Ovary (tissue), 10 donors: ENCODE measurements at places on chromosomes 2 and 18. TPM values are rescaled to one million over a fixed set of nuclear protein-coding genes. Genes with fewer than 3 reads are reported as not detected.
A peak's percentile ranks its signal among the peaks of the same experiment; 100 is the strongest.

DNA sequence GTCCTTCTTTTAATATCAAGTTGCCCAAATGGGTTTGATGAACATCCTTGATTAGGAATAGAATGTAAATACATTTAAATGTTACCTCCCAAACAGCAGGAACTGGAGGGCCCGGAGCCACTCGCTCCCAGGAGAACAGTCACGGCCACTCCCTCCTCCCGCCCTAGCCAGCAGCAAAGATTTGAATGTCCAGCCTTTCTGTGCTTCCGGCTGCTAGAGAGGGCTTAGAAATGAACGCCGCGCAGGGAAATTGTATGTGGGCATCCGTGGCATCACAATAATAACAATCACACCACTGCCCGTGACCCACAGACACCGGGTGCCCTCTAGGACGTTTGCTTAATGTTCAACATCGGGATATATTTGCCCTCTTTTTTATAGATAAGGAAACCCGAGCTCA is 164.9 kb upstream of the SALL3 start:
- DNase-seq: no peak

- no peak for DNase-seq
Observed at GRCh38 chr2:111652681-111653080, 231.3 kb downstream of the ANAPC1 start.

DNA sequence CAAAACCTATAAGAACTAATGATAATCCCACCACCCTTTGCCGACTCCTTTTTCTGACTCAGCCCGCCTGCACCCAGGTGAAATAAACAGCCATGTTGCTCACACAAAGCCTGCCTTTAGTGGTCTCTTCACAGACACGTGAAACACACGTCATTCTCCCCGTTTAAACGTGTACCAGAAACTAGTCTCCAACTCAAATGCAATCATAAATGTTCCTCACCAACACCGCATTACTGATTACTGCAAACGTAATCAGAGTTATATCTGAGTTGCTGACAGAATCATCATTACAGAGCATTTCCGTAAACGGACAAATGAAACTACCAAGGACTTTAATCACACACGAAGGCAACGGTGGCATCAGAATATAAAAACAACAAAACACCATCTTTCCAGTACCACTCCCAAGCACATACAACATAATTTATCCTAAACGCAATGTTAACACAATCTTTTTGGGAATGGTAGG is 1.9 kb downstream of the CLK1 start:
- peak; percentile 27 for DNase-seq

FOXD4L1 gene
- polyA plus RNA-seq: not detected

DOCK10 gene
- 15.3 TPM for polyA plus RNA-seq

TMEFF2 gene
- 0.05 TPM for polyA plus RNA-seq
